HuH-7.5 (cell line): ENCODE measurements at places on chromosomes 1 and 21.

DNA sequence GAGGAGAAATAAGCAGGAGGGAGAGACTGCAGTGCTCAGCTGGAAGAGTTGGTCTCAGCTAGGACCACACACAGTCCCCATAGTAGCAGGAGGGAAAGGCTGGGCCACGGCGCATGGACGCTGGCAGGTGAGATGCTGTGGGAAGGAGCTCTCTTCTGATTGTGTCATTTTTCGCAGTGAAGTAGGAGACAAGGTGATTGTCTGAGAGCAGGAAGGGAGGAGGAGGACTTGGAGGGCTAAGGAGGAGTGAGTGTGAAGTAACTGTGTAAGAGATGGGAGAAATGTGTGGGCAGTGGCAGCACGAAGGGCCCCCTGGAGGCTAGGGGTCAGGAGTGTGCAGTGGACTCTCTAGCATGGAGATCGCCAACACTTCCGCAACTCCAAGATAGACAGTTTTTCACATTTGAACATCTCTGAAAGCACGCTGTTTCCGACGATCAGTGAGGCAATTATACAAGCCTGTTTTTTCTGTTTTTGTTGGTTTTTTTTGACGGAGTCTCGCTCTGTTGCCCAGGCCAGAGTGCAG is 26.4 kb upstream of the KCNC4 start:
- no peak for DNase-seq

DNA sequence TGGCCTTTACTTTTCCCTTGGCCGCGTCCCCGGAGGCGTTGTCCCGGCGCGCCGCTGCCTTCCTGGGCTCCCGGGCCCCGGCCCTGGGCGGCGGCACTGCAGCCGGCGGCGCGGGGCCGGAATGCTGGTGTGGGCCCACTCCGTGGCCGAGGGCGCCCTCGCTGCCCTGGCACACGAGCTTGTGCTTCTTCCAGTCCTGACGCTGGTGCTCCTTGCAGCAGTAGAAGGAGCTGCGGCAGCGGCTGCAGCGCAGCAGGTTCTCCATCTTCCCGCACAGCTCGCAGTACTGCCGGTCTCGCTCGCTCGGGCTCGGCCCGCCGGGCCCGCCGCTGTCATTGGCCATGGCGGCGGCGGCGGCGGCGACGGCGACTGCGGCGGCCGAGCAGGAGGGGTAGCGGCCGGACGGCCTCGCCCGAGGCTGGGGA is 529 bp downstream of the EGLN1 start:
- DNase-seq, result no peak

DNA sequence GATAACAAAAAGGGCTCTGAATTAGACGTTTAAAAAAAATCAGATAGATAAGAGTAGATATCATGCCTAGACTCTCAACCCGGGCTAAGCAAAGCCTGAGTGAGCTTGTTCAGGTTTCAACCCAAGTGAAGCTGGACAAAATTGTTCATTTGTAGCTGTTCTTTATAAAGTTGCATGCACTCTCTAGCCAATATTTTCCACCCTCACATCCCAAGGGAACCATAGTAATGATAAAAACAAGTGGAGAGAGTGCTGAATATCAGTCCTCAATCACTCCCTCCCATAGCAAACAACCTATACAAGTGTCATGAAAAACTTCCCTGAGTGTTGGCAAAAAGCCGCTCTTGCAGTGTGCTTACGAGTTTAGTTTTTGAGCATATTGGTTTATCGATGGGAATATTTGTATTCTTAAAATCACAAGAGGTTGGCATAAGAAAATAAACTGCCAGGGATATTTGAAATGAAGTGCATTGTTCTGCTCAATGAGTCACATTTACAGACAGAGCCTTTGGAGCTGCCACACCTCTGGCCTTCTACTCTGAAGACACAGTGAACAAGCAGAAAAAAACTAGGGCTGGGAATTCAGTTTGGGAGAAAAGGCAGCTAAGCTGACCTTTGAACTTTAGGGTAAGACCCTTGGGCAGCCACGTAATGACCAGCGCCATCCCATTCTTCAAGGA is 2.2 kb upstream of the CLCA2 start:
- DNase-seq, result no peak

DNA sequence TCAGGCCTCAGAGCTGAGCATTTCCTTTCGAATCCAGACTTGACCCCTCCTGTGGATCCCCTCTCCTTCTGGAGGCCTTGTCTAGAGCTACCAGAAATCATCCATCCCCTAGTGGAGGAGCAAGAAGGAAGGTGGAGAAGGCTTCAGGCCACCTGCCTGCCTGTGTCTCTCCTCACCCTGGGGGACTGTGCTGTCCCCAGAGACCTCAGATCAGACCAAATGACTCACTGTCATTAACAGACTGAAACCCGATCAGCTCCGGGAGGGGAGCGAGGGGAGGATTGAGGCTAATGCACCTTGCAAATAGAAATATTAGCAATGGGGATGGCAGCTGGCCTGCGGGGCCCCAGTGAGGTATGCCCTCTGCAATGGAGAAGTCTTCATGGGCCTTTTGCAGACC is 2.1 kb downstream of the MYBPH start:
- no peak for DNase-seq

GRCh38 chr1:230785636-230786384 is 38.6 kb downstream of the CAPN9 start:
- DNase-seq, result no peak

DNA sequence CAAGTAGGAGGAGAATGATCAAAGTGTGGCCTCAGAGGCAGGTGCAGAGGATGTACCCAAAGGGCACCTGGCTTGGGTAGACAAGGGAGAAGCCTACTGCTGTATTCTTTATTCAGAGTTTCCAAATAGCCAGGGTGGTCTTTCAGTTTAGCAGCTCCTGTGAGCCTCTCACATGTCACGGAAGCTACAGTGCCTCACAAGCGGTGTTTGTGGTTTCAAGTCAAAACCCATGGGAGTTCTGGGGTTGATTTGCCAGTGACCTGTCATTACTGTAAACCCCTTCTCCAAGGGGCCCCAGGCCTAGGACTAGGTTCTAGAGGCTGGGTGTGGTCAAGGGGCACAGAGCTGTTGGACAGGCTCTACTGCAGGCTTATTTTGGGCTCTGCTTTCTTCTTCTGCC is 10.2 kb upstream of the IL10 start:
- DNase-seq, result no peak

GRCh38 chr1:16122916-16123315 is 33.0 kb downstream of the EPHA2 start:
- no peak for DNase-seq

DNA sequence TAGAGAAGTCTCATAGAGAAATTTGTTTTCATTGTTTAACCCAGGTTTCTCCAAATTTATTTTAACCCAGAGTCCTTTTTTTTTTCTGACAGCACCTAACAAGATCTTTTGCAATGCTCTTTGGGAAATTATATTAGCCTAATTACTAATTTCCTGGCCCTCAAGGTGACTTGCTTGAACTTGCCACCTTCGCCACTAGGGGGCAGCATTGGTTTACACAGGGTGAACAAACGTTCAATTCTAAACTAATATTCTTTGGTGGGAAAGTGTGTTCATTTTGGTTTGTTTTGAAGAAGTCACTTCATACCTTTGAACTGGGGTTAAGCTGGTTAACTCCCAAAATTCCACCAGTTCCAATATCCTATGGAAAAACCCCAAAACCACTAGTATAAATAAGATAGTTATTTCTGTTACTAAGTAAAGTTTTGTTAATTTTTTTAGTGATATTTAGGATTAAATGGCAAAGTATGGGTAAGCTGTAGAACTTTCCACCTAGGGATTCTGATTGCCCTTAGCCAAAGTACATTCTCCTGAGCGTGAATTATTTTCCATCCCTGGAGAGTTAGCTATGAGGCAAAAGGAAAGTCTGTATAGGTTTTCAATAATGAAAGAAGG is 13.0 kb downstream of the CCDC190 start:
- peak; percentile 27 for DNase-seq

GRCh38 chr1:86567878-86568277 is 21.0 kb downstream of the CLCA4 start:
- no peak for DNase-seq

DNA sequence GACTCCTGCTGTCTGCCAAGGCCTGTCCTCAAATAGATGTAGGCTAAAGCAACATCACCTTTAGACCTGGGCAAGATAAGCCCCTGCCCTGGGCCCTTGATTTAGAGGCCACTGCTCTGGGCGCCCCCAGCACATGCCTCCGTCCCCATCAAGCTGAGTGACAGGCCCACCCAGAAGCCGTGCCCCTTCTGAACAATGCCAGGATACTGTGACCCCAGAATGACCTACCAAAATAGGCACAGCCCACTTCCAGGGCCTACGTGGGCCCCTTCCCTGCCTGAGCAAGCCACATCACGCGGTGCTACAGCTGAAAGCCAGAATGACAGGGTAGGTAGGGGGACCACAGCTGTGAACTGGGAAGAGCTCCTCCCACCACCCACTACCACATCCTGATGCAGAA is 24.7 kb upstream of the BECN2 start:
- no peak for DNase-seq
